ENCODE measurements at places on chromosomes 7 and 10.

DNA sequence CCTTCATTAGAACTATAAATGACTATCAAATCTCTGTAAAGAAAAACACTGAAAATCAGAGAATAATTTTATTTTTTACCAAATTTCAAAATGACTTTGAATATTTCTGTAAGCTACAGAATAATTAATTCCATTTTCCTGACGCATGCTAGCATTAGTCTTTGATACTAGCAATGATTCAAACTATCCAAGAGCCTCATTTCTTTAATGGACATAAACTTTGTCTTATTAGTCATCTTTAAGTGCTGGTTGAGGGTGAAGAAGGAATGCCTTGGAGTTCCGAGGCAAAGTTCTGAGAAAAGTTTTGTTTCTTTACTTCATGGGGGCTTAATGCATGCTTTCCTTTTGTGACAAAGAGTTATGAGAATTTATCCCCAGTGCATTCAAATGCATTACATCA lies 137.3 kb downstream of the AGMO start:
- DNase-seq: no peak

GRCh38 chr10:130967161-130967560 lies 344.4 kb downstream of the TCERG1L start:
- no peak for DNase-seq

- no peak for DNase-seq
Measured at GRCh38 chr7:1259621-1260243, 27.1 kb downstream of the UNCX start.

DNA sequence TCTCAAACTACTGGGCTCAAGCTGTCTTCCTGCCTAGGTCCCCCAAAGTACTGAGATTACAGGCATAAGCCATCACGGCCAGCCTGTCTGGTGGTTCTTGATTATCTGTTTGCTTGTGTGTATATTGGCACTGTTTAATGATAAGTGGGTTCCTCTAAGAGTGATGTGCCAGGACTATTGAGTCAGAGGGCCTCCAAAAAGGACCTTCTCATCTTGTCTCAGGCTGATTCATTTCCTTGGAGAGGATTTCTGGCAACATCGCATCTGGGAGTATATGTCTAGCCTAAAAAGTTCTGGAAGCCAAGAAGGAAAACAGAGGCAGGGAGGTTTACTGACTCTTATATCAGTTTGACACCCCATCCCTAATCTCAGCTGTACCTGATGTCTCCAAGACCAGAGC lies 27.1 kb upstream of the AKAP9 start:
- no peak for DNase-seq

DNA sequence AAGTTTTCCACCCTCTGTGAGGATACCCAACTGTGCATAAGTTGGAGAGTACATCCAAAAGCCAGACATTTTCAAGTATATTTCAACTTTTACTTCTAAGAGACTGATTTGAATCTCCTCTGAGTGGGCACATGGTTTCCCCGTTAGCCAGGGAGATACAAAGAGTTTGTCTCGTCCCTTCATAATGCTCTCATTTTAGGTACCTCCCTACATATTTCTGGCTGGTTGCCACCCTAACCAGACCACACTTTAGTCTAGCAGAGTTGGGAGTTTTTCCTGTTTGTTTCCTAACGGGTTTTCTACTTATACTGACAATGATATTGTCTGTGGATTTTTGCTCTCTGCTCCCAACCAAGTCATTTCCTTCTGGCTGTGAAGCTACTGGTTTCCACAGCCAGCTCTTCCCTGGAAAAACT lies 180.3 kb downstream of the CCDC71L start:
- no peak for DNase-seq

- no peak for DNase-seq
Measured at GRCh38 chr7:148790131-148790726, 91.5 kb downstream of the CUL1 start.

DNA sequence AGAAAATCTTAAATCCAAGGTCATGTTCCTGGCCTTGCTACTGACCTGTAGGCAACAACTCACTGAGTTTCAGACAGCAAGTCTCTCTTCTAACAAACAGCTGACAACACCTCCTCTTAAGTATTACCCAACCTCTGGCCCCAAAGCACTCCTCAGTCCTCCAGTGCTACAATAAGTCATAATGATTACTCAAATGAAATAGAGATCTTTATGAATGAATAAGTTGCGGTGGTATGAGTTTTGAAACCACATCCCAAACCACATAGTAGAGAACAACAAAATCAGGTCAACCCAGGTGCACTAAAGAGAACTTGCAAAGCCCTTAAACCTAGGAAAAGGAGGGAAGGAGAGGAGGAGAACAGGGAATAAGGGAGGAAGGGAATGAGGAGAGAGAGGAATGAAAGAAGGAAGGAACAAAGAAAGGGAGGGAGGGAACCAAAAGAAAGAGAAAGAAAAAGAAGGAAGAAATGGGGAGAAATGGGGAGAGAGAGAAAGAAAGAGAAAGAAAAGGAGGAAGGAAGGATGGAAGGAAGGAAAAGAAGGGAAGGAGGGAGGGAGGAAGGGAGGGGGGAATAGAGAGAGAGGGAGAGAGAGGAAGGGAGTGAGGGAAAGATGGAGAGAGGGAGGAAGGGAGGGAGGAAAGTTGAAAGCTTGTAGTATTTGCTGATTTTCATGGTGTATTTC lies 142.8 kb upstream of the CALCR start:
- no peak for DNase-seq

DNA sequence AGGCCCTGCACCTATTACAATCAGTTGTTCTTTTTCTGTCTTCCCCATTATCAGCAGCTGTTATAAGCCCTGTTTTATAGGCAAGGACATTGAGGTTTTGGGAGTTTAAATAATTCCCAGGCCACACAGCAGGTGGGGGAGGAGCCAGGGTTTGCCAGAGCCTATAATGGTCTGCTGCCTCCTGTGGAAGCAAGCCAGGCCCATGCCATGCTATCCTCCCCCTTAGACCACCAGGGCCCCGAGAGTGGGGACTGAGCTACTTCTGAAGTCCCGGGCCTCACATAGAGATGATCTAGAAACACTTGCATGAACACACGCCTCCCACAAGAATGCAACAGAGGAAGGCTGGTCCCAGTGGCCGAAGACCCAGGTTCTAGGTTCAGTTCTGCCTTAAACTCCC lies 141.7 kb downstream of the SH3PXD2A start:
- no peak for DNase-seq

DNA sequence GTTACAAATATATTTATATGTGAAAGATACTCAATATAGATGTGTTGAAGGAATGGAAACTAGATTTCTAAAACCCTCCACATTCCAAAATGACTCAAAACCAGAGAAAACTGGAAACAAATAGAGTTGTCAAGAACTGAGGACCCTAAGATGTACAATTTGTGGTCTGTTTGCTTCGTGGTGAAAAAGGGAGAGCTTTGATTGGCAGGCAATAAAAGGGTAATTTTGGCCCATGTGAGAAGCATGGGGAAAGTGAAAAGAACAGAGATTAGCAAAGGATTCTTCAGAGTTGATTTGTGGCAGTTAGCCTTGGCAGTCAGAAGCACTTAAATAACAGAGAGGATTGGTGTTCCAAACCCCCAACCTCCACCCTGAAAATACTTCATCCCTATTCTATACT lies 37.1 kb upstream of the DKK1 start:
- no peak for DNase-seq
